ENCODE measurements at places on chromosomes 2 and 18. TPM values are rescaled to one million over a fixed set of nuclear protein-coding genes. Genes with fewer than 3 reads are reported as not detected.

DNA sequence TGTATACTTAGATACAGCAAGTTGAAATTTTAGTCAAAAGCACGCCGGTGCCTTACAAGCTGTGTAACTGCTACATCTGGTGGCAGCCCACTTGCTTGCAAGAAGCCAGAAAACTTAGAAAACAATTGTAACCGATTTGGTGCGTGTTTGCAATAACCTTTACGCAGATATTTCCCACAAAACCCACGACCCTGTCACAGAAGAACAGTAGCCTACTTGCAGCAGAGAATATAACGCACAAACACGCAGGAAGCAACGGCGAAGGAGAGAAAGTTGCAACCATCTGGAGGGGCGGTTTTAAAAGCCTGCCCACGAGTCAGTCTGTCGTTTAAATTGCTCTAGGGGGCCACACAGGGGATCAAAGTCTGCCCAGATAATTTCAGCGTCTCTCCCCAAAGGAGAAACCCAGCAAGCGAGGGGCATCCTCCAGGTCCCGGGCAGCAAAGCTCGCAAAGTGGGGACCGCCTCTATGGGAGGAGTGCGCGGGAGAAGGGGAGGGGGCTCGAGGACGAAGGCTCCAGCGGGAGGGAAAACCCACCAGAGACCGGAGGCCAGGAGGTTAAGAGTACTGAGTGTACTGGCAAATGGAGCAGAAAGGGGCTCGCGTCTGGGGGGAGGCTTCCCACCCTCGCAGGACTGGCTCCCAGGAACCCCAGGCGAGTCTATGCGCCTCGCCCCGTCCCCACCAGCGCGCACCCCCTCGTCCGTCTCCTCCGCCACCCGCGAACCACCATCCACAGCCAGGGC is 1.1 kb downstream of the TLK1 start:
- H3K27ac ChIP-seq = peak overlapping the region; percentile 92
- no peaks in the 10 kb centered on the region for H3K27me3 ChIP-seq
- DNase-seq = peak; percentile 67
- no peaks in the 10 kb centered on the region for H3K4me1 ChIP-seq

The SLC9A2 gene
- total RNA-seq = 76.2 TPM

- H3K27me3 ChIP-seq = no peaks in the 10 kb centered on the region
- DNase-seq = no peak
- H3K4me1 ChIP-seq = peaks cover 19% of the 10 kb centered on the region
- peaks cover 13% of the 10 kb centered on the region for H3K36me3 ChIP-seq
- H3K4me3 ChIP-seq = no peak overlapping the region
Measured at GRCh38 chr2:218259099-218259961, 1.5 kb upstream of the GPBAR1 start.

GRCh38 chr18:50320719-50321118 is 33.2 kb upstream of the CXXC1 start:
- H3K27ac ChIP-seq = no peak overlapping the region
- H3K4me3 ChIP-seq = no peak overlapping the region
- DNase-seq = no peak
- no peaks in the 10 kb centered on the region for H3K4me1 ChIP-seq
- H3K27me3 ChIP-seq = no peaks in the 10 kb centered on the region
- H3K36me3 ChIP-seq = no peaks in the 10 kb centered on the region

The IL1RL2 gene
- 2.8 TPM for total RNA-seq

The PLEK gene
- 5.1 TPM for total RNA-seq

The RNF152 gene
- 29.8 TPM for total RNA-seq

- H3K4me1 ChIP-seq = peaks cover 4% of the 10 kb centered on the region
- H3K27ac ChIP-seq = no peak overlapping the region
- no peak for DNase-seq
- H3K4me3 ChIP-seq = no peak overlapping the region
- H3K36me3 ChIP-seq = no peaks in the 10 kb centered on the region
Measured at GRCh38 chr18:12993439-12993838, 2.3 kb downstream of the CEP192 start.

DNA sequence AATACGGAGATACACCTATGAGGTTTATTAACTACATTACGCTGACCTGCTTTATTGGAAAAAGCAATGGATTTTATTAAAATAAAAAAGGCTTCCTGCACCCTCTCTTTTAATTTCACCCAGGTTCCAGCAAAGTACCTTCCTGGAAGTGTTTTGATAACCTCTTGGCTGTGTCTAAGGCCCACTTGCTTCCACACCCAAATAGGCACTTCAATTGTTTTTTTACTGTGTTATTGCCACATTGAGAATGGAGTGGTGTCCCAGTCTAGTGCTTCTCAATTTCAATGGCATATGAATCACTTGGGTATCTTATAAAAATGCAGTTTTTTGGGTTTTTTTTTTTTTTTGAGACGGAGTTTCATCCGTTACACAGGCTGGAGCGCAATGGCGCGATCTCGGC is 47.6 kb downstream of the SF3B1 start:
- no peaks in the 10 kb centered on the region for H3K36me3 ChIP-seq
- no peak for DNase-seq
- no peak overlapping the region for H3K27ac ChIP-seq
- H3K4me3 ChIP-seq = no peak overlapping the region
- H3K4me1 ChIP-seq = no peaks in the 10 kb centered on the region

The CARF gene
- 5.1 TPM for total RNA-seq

GRCh38 chr18:69689121-69689759 is 258.4 kb downstream of the CD226 start:
- H3K27ac ChIP-seq = no peak overlapping the region
- no peaks in the 10 kb centered on the region for H3K27me3 ChIP-seq
- H3K4me3 ChIP-seq = no peak overlapping the region
- DNase-seq = no peak
- no peaks in the 10 kb centered on the region for H3K36me3 ChIP-seq
- H3K4me1 ChIP-seq = no peaks in the 10 kb centered on the region

GRCh38 chr2:10347562-10347948 is 44.9 kb downstream of the HPCAL1 start:
- H3K36me3 ChIP-seq = no peaks in the 10 kb centered on the region
- H3K4me3 ChIP-seq = no peak overlapping the region
- H3K4me1 ChIP-seq = no peaks in the 10 kb centered on the region
- DNase-seq = no peak
- no peaks in the 10 kb centered on the region for H3K27me3 ChIP-seq

DNA sequence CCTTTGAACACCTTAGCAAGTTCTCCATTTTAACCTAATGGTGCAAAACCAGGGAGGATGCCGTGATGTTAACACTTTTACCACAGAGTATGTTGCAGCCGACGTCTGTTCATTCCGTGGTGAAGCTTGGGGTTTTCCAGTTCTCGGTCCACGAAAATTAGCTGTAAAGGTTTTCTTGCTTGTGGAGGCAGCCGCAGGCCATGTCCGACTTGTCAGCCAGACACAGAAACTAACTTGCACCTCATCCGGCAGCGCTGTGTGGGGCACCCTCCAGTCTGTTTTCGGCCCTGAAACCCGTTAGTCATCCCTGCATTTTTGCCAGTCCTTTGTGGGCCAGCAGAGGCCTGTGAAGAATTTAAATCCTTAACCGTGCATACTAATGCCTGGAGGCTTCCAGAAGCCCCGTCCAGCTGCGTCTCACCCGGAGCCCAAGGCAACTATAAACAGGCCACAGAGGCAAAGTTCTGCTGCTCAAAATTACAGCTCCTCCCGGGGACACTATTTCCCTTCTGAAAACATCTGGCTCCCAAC is 70.6 kb downstream of the SH3YL1 start:
- H3K4me3 ChIP-seq = no peak overlapping the region
- no peak for DNase-seq
- H3K27me3 ChIP-seq = no peaks in the 10 kb centered on the region

DNA sequence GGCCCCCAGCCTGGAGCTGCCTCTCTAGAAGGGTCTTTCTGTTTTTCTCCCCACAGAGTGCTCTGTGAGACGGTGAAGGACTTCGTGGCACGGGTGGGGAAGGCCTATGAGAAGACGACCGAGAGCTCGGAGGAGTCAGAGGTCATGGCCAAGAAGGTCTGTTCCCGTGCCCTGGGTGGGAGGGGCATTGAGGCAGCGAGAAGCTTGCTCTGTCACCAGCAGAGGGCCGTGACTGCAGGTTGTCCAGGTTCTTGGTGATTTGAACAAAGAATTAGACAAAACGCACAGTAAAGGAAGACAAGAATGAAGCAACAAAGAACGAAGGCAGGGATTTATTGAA is 93.9 kb downstream of the DGKD start:
- no peak overlapping the region for H3K27ac ChIP-seq
- no peak for DNase-seq
- no peaks in the 10 kb centered on the region for H3K4me1 ChIP-seq
- H3K4me3 ChIP-seq = no peak overlapping the region
- H3K27me3 ChIP-seq = no peaks in the 10 kb centered on the region

DNA sequence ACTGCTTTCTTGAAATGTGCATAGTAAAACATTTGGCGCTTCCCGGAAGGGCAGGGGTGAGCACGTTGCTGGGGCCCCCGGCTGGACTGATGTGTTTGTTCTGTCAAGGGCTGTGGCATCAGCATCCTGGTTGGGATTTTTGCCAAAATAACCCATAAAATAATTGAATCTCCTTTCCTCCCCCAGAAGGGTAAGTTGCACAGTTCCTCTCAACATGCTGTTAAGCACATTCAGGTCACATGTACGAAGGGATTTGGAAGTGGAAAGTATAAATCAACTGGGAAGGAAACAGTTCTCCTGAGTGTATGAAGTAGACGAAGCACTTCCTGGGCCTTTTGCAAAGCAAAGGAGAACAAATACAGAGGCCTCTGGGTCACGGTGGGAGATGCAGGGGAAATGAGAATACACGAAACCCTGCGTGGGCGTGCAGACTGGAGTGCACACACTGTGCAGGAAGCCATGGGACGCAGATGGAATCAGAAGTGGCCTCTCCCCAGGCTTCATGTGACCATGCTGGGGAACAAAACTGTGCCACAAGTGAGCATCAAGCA is 183.9 kb downstream of the LPIN1 start:
- H3K4me3 ChIP-seq = no peak overlapping the region
- no peaks in the 10 kb centered on the region for H3K4me1 ChIP-seq
- no peaks in the 10 kb centered on the region for H3K36me3 ChIP-seq
- H3K27me3 ChIP-seq = no peaks in the 10 kb centered on the region

The DNAJC5G gene
- total RNA-seq = not detected

The VWA3B gene
- 3.2 TPM for total RNA-seq

GRCh38 chr2:55088400-55088799 is 38.1 kb upstream of the RTN4 start:
- H3K4me1 ChIP-seq = no peaks in the 10 kb centered on the region
- no peaks in the 10 kb centered on the region for H3K36me3 ChIP-seq
- DNase-seq = no peak
- no peak overlapping the region for H3K4me3 ChIP-seq

DNA sequence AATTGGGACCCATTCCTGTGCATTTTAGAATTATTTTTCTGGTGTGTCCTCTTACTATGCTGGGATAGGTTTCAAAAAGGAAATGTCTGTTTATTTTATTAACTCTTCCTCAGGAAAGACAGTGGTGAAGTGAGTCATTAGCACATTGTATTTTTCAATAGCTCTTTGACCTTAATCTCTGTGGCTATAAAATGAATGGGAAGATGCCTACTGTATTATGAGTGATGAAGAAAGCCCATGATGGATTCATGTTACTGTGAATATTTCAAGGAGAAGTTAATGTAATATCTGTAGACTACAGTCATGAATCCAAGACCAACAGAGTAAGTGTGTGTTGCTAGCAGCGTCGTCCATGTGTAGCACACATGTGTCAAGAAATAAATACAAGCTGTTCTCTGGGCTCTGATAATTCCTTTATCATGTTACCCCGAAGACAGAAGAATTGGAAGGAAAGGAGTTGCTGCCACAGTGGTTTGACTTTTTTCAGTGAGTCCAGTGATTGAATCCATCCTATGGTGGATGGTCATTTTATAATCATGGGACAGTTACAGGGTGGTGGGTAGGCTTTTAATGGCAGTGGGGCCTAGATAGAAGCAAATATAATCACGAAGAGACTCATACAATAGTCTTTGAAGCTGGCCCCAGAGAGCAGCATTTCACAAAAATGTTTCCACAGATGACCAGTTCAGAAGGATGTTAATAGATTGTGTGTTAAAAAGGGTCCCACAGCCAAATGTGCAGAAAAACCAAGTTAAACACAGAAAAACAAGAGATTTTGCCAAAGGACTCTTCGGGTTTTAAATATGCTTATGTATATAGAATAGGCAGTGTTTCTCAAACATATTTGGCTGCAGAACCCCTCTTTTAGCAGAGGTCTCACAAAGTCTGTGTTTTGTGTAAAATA is 239.7 kb upstream of the RASGRP3 start:
- H3K4me3 ChIP-seq = no peak overlapping the region
- H3K27me3 ChIP-seq = no peaks in the 10 kb centered on the region
- H3K36me3 ChIP-seq = no peaks in the 10 kb centered on the region

DNA sequence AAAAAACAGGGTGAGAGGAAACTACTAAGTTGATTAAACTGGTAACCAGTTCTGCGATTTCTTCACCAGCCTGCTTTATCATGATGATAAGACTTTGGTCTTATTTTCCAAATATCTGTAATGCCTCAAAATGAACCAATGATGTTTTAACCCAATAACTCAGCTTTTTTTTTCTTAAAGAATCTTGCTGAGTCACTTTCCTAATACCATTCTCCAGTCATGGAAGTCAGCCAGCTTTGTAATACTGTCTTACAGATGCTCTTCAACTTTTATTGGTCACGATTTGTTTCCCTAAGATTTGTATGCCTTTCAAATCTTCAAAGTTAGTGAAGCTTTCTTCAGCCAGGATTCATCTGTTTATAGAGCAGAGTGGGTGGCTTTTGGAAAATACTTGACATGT is 47.7 kb upstream of the SMIM21 start:
- H3K27ac ChIP-seq = no peak overlapping the region
- no peaks in the 10 kb centered on the region for H3K36me3 ChIP-seq
- H3K4me1 ChIP-seq = no peaks in the 10 kb centered on the region
- no peak for DNase-seq

DNA sequence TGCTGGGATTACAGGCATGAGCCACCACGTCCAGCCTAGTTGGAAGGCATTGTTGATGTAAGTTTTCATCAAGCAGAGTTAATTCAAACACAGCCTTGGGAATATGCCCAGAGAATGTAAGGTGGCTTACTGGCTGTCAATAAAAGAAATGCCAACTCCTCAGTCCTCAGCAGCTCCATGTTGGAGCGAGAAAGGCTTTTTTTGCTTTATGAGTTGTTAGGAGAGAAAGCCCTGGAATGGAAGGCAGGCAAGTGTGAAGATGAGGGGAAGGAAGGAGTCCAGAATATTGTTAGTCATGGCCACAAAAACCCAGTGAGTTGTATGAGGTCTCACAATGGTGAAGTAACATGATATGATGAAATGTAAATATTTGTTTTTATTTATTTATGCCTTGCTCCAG is 57.1 kb downstream of the MAP4K4 start:
- no peaks in the 10 kb centered on the region for H3K36me3 ChIP-seq
- no peak for DNase-seq
- H3K27me3 ChIP-seq = no peaks in the 10 kb centered on the region
- no peaks in the 10 kb centered on the region for H3K4me1 ChIP-seq
